ENCODE measurements at places on chromosomes 2 and 18.

DNA sequence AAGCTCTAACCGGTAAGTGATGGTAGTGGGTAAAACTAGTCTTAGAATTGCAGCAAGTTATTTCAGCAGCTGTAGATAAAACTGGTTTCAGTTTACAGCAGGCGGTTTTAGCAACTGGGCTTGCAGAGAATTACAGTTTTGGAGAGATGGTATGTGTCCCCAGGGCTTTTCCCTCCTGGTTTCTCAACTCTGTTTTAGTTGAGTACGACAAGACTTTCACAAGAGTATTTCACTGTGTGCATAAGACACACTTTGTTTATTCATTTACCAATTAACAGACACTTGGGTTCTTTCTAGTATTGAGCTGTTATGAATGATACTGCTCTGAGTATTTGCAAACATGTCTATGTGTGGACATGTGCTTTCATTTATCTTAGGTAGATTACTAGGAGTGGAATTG lies 65.6 kb upstream of the RFX8 start:
- DNase-seq = no peak

GRCh38 chr18:363301-364085 lies 95.6 kb upstream of the THOC1 start:
- DNase-seq = no peak

GRCh38 chr2:139905624-139906023 lies 1125.4 kb upstream of the NXPH2 start:
- no peak for DNase-seq

DNA sequence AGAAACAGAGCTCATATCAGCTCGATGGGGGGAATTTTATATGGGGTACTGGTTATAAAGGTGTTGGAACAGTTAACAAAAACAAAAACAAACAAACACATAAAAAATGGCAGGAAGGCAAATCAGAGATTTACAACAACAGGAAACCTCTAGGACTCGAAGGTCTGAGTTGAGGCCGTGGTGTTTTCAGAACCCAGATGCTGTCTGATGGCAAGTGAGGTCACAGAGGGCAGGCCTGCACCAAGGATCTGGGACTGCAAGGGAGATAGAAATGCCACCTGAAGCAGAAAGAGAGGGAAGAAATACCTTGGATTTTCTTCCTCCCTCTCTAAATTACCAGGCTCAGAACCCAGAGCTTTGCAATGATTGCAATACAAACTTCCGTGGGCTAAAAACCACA lies 429.5 kb downstream of the ZNF521 start:
- no peak for DNase-seq

GRCh38 chr2:96407041-96407918 lies 71.7 kb downstream of the NCAPH start:
- peak; percentile 84 for DNase-seq

GRCh38 chr2:240619506-240620148 lies 5.7 kb upstream of the GPR35 start:
- peak; percentile 22 for DNase-seq

GRCh38 chr2:197994751-197995150 lies 190.4 kb downstream of the PLCL1 start:
- no peak for DNase-seq

DNA sequence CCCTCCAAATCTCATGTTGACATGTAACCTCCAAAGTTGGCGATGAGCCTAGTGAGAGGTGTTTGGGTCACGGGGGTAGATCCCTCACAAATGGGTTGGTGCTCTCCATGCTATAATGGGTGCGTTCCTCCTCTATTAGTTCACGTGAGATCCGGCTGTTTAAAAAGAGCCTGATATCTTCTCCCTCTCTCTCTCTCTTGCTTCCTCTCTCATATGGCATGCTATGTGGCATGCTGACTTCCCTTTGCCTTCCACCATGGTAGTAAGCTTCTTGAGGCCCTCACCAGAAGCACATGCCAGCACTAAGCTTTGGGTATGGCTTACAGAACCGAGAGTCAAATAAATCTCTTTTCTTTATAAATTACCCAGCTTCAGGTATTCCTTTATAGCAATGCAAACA lies 39.2 kb downstream of the C2orf76 start:
- DNase-seq = no peak

GRCh38 chr2:41267929-41268659 lies 779.7 kb upstream of the PKDCC start:
- DNase-seq = no peak

- DNase-seq = no peak
Observed at GRCh38 chr2:29397039-29397438, 281.8 kb downstream of the CLIP4 start.

GRCh38 chr2:134917360-134917865 lies 1.2 kb upstream of the CCNT2 start:
- DNase-seq = no peak

- DNase-seq = no peak
Observed at GRCh38 chr2:241137276-241138190, 11.7 kb downstream of the PASK start.

GRCh38 chr2:216780843-216781242 lies 79.0 kb downstream of the TNP1 start:
- no peak for DNase-seq

DNA sequence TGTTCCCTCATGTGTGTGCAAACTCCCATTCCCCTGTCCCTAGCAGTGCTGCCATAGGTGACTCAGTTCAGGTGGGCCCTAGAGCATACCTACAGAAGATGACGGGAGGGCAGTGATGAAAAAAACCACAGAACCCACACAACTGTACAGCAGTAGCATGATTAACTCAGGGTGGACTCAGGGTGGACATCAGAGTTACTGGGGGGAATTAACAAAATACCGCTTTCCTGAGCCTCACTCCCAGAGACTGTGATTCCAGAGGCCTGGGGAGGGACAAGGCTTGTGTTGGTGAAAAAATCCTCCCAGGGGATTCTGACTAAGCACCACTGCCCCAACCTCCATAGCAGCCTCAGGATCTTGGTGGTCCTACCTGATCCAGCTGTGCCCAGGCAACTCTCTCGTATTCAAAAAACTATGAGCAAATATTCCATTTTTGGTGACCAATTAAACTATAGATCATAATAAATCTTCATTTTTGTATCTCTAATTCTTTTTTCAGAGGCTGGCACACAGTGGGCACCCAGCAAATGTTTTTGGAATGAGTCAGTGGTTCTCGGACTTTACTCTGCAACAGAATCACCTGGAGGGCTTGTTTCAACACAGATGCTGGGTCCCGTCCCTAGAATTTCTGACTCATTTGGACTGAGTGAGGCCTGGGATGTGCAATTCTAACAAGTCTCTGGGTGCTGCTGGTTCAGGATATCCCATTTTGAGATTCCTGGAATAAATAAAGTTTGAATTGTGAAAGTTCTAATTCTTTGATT lies 84.1 kb upstream of the NABP1 start:
- DNase-seq = no peak

GRCh38 chr18:11177382-11177781 lies 28.0 kb upstream of the PIEZO2 start:
- no peak for DNase-seq

Measured in H9 (cell line).